NCI-H1092 (cell line): ENCODE measurements at places on chromosomes 12 and 14.

DNA sequence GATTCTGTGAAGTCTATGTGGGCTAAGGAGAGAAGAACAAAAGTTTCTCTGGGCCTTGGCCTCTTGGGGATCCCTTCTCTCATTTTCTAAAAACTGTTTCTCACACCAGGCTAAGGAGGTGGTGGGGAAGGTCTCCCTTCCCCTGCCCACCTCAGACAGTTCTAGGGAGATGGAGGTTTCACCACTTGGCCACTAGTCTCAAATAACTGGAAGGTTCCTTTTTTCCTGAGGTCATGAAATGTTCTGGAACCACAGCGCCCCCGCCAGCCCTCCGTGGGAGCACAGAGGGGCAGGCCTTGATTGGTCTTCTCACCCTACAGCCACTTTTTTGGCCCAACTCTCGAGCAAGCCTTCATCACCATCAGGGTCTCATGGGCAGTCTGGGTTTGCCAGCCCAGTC lies 12.6 kb downstream of the C12orf43 start:
- no peak for DNase-seq

GRCh38 chr14:55118761-55119160 lies 10.3 kb upstream of the LGALS3 start:
- no peak for DNase-seq

GRCh38 chr14:99250636-99251208 lies 21.3 kb downstream of the BCL11B start:
- DNase-seq: no peak

GRCh38 chr12:16385782-16386646 lies 38.6 kb downstream of the MGST1 start:
- peak; percentile 63 for DNase-seq

DNA sequence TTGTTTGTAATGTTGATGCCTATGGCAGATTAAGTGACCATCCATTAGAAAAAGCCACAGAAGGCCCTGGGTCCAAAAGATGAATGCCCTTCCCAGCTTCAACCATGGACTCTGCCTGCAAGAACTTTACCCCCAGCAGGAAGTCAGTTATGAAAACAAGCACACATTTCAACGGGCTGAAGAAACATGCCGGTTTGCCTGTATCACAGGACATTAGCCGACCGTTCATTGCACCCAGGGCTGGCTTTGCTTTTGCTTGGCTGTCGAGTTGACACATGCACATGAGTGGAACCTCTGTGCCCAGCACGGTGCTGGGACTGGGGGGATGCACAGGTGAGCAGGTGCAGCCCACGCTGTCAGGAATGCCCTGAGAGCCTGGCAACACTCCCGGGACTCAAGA lies 1087.0 kb downstream of the BCL11B start:
- DNase-seq: no peak

DNA sequence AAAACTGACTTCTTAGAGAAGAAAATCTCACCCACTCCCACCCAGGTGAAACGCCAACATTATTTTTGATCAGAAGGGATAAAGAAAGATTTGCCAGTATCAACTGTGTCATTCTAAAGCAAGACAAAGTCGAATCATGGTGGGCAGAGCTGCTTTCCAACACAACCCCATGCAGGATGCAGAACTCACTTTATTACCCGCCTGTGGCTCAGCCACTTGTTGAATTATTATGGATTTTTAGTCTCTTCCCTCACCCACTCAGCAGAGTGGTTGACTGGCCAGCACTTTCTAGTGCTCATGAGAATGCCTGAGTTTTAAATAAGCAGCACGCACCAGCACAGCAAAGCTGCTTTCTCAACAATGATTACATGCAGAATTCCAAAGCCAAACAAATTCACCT lies 32.1 kb downstream of the CRACR2A start:
- no peak for DNase-seq

DNA sequence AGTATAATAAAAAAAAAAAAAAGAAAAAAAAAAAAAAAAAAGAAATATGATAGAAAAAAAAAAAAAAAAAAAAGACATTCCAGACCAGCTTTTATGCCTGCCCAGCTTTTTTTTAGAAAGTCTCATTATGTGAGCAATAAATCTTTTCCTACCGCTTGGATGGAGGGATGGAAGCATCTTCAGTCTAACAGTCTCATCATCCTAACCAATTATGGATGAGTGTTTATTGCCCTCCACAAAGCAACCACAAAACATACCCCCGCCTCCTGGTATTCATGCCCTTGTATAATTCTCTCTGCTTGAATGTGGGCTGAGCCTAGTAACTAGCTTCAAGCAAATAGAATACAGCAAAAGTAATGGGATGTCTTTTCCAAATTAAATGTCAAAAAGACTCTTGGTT lies 33.7 kb upstream of the ADAMTS20 start:
- DNase-seq: no peak

DNA sequence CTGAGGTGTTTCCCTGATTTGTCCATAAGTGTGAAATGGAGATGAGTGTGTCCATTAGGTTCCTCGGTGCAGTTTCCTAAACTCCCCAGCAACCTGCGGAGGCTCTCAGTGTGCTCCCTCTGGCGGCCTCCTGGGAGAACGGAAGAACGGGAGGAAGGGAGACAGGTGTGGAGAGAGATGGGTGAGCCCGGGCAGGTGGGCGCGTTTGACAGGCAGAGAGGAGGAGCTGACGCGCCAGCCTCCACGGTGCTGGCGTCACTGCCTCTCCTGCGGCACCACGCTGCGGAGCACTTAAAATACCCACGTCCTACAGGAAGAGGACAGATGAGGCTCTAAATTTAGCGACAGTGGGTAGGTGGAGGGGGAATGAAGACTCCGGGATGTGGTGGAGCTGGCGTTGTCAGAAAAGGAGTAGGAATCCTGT lies 26.8 kb upstream of the PEX5 start:
- DNase-seq: peak; percentile 40

- no peak for DNase-seq
Measured at GRCh38 chr14:24846261-24846660, 203.7 kb downstream of the STXBP6 start.

DNA sequence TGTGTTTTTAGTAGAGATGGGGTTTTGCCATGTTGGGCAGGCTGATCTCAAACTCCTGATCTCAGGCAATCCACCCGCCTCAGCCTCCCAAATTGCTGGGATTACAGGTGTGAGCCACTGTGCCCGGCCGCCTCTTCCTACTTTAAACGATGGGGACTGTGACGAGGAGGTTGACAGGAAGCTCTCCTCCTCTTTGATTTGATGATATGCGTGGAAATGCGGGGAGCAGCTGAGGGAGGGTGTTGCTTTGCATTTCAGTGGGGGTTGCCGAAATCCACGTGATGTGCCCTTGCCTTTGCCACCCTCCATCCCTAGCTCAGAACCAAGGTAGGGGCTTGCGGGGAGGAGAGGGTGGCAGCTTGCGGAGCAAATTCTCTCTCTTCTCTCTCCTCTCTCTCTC lies 189.6 kb downstream of the AACS start:
- no peak for DNase-seq

DNA sequence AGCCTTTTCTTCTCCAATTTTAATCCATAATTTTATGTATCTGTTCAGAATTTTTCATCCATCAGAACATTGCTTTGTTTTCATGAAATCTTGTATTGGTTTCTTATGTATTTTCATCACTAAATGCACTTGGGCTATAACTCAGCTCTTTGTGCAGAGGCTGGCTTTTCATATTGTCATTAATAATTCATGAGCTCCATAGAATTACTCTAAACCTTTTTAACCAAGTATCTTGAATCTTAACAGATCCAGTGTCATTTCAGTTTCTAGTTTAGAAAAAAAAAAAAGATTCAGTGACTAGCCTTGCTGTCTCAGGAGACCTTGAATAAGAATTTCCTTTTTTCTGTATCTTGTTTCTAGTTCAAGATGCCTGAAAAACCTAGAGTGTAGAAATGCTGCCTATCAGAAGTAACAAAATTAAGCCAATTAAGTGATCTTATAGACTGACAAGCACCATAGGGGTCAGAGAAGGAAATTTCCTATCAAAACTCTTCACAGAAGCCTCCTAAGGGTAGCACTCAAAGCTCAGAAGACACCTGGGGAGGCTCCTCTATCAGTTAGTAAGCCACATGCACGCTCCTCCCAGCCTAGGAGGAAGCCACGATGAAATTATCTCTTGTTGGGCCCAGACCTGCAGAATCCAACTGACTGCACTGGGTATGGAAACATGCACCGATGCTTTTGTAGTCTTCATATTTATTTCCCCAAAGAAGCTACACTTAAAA lies 163.4 kb downstream of the KICS2 start:
- DNase-seq: no peak

DNA sequence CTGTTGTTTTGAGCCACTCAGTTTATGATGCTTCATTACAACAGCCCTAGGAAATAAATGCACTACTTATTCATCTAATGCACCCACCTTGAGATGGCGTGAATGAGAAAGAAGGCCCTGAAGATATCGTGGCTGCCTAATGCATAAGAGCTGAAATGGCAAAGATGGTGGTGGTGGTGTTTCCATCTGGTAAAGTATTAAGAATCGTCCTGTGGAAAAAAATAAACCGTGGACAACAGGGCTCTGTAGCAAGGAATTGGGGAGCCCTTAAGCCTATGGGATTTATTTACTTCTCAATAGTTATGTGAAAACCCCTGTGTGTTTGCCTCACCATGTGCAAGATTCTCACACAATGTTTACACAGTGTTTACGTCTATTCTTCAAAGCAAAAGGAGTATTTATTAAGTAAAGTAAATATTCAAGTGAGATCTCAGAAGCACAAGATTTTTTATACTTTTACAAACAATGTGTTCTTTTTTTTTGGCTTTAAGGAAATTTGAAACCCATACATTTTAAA lies 1555.2 kb upstream of the FLRT2 start:
- no peak for DNase-seq

- DNase-seq: no peak
Measured at GRCh38 chr12:88375306-88376305, 204.7 kb downstream of the KITLG start.

DNA sequence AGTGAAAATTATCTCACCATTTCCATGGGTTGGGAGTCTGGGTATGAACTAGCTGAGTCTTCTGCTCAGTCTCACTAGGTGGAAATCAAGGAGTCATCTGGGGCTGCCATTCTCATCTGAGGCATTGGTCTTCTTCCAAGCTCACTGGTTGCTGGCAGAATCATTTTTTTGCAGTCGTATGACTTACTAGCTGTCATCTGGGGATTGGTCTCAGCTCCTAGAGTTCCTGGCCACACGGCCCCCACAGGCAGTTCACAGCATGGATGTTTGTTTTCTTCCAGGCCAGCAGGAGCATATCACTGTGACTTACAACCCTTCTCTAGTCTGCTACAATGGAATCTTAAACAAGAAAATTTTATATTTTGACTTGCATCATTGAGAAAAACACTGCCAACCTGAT lies 18.6 kb upstream of the OR10AD1 start:
- no peak for DNase-seq

- DNase-seq: no peak
Measured at GRCh38 chr12:11085419-11085818, 6.7 kb downstream of the TAS2R43 start.

DNA sequence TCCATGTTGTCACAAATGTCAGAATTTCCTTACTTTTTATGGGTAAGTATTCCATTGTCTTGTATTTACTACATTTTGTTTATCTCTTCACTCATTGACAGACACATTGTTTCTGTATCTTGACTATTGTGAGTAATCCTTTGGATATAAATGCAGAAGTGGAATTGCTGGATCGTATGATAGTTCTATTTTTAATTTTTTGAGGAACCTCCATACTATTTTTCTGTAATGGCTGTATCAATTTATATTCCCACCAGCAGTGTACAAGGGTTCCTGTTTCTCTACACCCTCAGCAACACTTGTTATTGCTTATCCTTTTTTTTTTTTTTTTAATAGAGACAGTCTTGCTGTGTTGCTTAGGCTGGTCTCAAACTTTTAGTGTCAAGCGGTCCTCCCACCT lies 3.5 kb upstream of the KICS2 start:
- DNase-seq: no peak

GRCh38 chr12:120528861-120529525 lies at the start of gene COQ5:
TSS of gene COQ5 (minus strand) at chr12:120529158. CDS start at chr12:120529141, 17 bp downstream.
- DNase-seq: peak; percentile 71

DNA sequence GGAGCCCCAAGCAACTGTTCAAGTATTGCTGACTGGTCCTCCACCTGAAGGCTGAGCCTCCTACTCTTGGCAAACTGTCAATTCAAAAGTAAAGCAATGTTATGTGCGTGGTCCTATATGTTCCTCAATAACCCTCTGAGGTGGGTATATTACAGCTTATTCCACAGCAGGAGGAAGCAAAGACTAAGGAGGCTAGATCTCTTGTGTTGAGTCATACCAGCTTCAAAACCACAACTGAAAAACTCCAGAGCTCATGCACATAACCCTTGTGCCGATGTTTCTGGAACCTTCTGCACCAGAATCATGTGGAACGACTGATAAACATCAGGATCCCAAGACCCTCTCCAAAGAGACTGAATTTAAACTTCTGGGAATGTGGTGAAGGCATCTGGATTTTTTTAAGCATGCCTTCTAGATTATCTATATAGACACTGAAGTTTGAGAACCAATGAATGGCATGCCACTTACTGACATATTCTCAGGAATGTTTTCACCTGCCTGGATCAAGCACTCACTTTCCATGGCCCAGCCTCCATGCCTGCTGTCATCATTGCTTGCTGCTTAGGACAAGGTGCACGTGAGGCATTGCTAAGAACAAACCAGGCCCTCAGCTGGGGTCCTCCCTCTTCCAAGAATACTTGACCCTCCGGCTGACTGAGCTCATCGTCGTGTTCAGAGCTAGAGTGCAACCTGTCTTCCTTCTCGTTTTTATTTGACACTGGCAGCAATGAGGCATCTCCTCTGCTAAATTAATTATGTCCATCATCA lies 194.7 kb downstream of the BCL11B start:
- DNase-seq: no peak

DNA sequence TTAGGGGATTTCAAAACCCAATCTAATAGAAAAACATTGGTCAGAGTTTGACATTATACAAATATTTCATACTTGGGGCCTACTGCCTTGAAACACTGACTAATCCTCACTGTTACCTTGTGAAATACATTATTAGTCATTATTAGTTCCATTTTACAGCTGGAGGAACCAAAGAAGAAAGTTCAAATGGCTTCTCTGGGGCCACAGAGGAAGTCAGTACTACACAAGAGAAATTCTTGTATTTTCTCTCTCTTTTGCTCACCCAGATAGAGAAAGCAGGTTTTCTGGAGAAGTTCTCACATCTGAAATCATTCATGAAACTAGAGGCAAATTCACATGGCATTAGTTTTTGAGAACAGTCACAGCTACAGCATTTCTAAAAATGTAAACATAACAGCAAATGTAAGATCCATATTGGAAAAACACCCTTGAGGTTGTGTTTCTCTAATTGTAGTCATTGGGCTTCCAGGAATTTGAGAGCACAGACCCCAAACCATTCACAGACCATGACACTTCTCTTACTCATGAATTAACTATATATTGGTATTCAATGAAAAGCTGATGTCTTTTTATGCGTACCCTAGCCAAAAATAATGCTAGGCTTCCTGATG lies 83.0 kb downstream of the LLPH start:
- no peak for DNase-seq

DNA sequence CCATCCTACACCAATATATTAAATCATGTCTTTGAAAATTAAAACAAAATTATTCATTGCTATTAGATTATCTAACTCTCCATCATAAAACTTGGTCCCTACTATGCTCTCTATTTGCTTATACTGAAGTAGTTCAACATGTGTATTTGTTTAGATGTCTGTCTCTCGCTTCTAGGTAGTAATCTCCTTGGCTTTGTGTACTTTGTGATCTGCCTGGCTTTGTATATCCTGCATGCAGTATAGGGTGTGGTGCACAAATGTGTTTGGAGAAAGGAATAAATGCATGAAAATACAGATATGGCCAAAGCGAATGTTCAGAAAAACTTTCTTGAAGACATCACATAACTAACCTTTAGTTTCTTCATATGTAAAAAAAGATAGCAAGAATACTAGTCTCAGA lies 246.6 kb upstream of the LRFN5 start:
- no peak for DNase-seq
